CD4-positive, alpha-beta T cell treated with Interleukin-21 for 1 hour (primary cell): ENCODE measurements at places on chromosomes 3 and 15.
A peak's percentile ranks its signal among the peaks of the same experiment; 100 is the strongest.

- DNase-seq = no peak
Observed at GRCh38 chr3:175200391-175201095, 341.4 kb downstream of the NAALADL2 start.

DNA sequence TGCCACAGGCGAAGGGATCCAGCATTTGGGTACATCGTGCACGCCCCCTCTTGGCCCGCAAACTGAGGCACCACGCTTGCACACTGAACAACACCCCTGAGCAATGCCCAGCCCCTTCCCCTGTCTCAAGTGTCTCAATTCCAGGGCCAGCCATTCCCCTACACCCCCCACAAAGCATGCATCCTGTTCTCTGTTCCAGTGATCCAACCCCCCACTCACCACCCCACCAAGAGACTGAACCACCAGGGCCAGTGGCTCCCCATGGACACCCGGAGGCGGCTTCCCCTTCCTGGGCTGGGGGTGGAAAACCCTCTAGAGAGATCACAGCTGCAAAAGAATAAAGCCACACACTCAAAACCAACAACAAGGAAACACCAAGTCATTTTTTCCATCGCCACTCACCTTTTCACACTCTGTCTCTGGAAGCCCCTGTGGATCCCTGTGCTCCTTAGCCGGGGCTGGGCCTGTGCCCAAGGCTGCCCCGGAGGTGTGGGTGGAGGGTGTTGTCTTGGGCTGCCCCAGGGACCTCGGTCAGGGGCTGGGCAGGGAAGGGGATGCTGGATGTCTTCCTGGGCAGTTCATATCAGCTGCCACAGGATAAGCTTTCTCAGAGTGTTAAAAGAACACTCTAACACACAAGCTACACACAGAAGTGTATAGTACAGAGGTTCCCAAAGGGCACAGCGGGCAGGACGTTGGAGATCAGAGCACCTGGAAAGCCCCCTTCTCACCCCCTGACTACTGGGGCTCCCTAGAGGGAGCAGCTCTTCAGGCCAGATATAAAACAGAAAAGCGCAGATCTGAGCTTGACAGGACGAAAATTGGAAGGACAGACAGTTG, 92.5 kb downstream of the CHSY1 start:
- no peak for DNase-seq

GRCh38 chr15:77659350-77660321, 26.9 kb upstream of the LINGO1 start:
- no peak for DNase-seq

DNA sequence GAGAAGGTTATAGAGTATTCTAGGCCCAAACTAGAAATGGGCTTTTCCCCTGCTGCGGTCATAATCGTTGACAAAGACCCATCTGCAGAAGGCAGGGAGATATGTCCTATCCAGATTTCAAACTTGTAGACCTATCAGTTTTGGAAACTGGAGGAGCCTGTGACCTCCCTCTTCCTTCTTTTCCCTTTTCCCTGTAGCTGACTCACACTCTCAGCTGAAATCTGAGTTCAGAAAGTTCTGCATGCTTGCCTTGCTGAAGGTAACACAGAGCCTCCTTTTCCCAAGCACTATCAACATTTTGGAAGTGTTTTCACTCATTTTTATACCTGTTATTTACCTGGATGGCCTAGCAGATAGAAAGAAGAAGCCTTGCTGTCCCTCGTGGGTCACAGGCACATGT, 59.1 kb upstream of the PSMD6 start:
- DNase-seq = no peak

- DNase-seq = no peak
Observed at GRCh38 chr3:156865732-156866131, 39.6 kb downstream of the LEKR1 start.

DNA sequence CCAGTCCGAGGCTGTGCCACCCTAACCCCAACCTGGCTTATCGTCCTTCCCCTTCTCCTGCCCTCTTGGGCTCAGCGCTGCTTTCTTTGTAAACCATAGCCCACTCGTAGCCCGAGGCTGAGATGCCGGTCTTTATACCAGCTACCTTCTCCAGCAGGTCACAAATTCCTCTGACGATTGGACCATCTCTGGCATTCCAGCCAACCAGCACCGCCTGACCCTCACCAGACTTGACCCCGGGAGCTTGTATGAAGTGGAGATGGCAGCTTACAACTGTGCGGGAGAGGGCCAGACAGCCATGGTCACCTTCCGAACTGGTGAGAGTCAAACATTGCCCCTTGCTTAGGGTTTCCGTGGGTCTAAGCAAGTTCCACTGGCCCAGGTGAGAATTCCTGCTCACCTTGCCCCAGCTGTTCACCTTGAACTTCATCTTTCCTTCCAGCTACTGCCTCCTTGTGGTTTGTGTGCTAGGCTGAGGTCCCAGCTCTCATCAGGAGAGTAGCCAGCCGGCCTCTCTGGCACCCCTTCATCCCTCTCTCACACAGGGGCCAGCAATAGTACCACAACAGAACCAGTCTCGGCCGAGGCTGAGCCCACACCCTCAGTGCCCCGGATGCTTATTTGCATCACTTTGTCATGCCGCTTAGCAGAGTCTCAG, 66.7 kb downstream of the BOC start:
- DNase-seq = no peak

GRCh38 chr3:141860766-141861513, 15.5 kb upstream of the ATP1B3 start:
- no peak for DNase-seq

GRCh38 chr15:75809986-75810750, 33.1 kb upstream of the UBE2Q2 start:
- DNase-seq = peak; percentile 25

- no peak for DNase-seq
Observed at GRCh38 chr15:95113041-95113440, 881.7 kb downstream of the MCTP2 start.

DNA sequence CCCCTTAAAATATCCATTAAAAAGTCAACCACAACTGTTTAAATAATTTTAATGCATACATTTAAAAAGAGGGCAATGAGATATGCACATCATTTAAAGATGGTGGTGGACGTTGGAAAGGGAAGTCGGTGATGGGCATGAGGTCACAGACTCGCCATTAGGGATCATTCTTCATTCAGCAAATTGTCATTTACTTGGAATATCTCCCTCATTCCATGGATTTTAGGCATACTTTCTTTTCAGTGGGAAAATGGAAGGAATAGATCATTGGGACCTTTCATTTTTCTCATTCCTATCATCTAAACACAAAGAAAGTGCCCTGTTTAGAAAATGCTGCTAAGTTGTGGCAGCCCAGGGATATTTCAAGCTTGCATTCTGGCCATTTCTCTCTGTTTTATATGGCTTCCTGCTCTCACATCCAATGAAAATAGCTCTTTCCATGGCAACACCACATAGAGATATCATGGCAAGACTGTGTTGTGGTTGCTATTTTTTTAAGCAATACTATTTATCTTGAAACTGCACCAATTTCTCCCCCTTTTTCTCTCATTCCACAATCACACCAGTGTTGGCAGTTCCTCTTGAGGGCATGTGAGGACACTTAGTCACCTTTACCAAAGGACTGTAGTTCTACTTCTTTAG, 40.7 kb upstream of the LMCD1 start:
- no peak for DNase-seq

DNA sequence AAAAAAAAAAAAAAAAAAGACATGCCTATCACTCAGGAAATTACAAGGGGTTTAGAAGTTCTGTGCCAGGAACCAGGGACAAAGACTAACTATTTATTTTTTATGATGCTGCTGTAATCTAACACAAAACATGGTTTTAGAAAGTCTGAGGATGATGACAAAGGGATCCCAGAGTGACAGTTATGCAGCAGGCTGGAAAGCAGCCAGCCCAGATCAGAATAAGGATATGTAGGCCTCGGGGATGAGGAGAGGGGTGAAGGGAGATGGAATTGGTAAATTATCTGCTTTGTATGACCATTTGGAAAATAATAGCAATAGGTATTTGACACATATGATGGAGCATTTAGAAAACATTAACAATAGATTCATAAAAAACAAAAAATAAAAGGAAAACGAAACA, 34.1 kb upstream of the NMD3 start:
- no peak for DNase-seq

- no peak for DNase-seq
Observed at GRCh38 chr15:44780608-44781007, 44.3 kb downstream of the TRIM69 start.

GRCh38 chr15:63371297-63371918, 10.2 kb downstream of the CA12 start:
- DNase-seq = no peak

- DNase-seq = no peak
Observed at GRCh38 chr3:61570813-61571212, 9.4 kb downstream of the PTPRG start.

GRCh38 chr15:26996250-26996649, 25.3 kb downstream of the GABRG3 start:
- no peak for DNase-seq

DNA sequence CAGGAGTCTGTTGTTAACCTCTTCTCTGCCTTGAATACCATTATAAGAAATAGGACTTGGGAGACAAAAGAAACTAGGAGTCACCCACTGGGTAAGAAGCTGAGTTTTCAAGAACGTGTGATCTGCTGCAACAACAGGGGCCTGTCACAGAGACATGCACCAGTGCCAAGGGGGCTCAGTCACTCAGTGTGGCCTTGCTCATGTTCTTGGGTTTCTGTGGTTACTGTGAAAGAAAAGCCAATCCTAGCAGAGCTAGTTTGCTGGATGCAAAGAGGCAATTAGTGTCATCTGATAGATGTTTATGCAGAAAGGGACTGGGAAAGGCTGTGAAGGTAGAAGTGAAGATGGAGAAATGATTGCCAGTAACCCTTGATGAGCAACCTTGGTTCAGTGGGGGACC, 126.3 kb downstream of the IQCH start:
- DNase-seq = no peak

DNA sequence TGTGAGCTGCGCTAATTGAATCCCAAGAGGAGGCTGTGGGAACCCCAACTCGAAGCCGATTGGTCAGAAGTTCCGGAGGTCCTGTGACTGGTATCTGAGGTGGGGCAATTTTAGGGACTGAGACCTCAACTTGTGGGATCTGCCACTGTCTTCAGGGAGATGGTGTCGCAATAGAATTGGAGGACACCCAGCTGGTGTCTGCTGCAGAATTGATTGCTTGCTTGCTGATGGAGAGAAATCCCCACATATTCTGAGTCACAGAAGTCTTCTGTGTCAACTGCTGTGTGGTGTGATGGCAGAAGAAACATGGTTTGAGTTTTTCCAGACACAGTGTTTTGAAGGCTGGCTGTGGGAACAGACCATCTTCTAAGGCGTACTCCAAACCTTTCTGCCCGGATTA, 99.7 kb upstream of the PLXNA1 start:
- DNase-seq = no peak

DNA sequence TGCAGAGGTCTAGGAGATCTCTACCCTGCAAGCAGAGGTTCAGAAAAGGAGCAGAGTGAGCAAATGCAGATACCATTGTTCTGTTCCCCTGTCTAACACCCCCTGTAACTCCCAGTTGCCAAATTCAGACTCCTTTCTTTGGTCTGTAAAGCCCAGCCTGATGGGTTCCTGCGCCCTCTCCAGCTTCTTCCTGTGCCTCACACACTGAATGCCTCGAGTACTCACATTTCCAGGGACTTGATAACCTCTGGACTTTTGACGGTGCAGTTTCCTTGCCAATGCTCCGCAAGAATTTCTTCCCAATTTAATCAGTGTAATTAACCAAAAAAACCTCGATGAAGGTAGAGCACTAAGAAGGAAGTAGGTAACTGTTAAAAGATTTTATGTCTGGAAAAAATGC, 19.3 kb downstream of the PDE8A start:
- DNase-seq = no peak

- DNase-seq = no peak
Observed at GRCh38 chr3:167816953-167817352, 81.4 kb downstream of the SERPINI1 start.

DNA sequence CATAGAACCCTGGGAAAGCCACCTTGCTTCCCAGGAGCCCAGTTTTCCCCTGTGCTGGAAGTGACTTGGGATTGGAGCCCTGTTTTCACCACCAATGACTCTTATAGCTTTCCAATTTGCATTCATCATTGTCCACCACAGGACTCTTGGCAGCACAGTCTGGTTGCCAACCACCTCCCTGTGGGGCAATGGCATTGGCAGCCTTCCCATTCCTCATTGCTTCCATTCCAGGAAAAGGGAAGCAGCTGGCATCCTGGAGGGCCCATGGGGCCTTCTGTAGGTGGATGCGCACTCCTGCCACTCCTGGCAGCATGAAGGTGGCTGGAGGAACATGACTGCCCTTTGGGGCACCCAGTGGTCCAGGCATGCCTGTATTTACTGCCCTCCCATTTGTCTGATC, 57.7 kb downstream of the FEM1B start:
- DNase-seq = no peak

DNA sequence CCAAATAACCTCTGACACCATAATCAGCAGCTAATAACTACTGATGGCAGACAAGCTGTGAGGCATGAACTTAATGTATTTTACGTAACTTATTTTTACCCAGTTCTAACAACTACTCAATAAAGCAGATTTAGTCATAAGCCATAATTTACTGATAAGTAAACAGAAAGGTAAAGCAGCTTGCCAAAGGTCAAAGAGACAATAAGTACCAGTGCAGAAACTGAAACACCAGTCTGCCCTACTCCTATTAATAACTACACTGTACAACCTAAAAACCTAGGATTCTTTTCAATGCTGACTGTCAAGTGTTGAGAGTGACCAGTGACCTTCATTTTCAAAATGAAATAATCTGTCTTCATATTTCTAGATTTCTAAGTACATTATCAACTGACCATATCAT, 152.2 kb downstream of the NR2E3 start:
- no peak for DNase-seq

- no peak for DNase-seq
Observed at GRCh38 chr3:174229916-174230315, 629.2 kb upstream of the NAALADL2 start.

DNA sequence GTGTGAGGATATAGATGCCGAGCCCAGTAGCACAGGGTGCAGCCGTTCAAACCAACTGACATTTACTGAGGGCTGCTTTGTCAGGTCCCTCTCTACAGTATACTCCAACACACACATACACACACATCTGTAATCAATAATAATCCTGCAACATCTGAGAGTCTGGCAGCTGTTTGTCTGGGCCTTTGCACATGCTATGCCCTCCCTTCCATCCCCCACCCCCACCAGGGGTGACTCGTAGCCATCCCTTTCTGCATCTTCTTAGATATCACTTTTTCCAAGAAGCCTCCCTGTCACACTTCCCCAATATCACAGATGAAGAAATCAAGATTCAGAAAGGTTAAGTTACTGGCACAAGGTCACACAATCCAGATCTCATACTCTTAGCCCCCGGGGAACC, 13.7 kb downstream of the SPATA12 start:
- DNase-seq = no peak
